Adrenal gland (tissue), 19 donors: ENCODE measurements at places on chromosomes 12 and 14.

- no peaks in the 10 kb centered on the region for H3K27me3 ChIP-seq
- H3K27ac ChIP-seq: no peak overlapping the region
- DNase-seq: peak; percentile 43
- H3K4me1 ChIP-seq: peaks cover 21% of the 10 kb centered on the region
Measured at GRCh38 chr12:56839915-56840325, 76.8 kb downstream of the HSD17B6 start.

DNA sequence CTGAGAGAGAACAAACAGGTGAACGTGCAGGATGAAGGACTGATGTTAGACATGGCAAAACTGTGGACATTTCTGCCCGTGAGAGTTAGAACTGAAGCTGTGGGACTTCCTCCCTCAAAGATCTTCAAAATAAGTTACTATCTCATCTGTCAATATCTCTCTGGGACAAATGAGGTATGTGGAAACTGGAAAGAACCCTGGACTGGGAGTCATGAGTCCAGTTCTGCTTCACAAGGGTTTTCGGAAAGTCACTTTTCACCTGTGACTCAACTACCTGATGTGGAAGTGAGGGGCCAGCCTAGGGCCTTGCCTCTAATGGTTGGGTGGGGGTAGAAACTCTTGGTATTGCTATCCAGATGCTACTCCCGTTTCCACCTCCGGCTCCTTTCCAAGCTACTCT lies 47.3 kb downstream of the RAB35 start:
- H3K4me1 ChIP-seq: no peaks in the 10 kb centered on the region
- no peaks in the 10 kb centered on the region for H3K36me3 ChIP-seq
- H3K4me3 ChIP-seq: no peak overlapping the region
- H3K27ac ChIP-seq: no peak overlapping the region
- no peak for DNase-seq

DNA sequence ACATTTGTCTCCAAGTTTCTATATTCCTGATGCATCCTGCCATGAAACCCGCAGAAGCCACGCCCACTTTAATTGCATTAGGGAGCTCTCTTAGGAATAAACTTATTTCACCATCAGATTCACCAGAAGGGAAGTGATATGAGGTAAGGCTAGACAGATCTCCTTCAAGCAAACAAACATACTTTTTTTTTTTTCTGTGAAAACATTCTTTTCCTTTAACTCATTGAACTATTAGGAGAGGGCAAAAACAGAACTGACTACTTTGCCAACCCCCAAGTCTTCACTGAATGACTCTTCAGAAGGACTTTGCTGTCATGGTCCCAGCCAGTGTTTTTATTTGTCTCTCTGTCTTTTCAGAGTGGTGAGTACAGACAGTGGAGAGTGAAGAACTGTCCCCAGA lies 48.4 kb downstream of the GTF2A1 start:
- H3K27me3 ChIP-seq: no peaks in the 10 kb centered on the region
- peaks cover 30% of the 10 kb centered on the region for H3K4me1 ChIP-seq
- no peaks in the 10 kb centered on the region for H3K36me3 ChIP-seq

DNA sequence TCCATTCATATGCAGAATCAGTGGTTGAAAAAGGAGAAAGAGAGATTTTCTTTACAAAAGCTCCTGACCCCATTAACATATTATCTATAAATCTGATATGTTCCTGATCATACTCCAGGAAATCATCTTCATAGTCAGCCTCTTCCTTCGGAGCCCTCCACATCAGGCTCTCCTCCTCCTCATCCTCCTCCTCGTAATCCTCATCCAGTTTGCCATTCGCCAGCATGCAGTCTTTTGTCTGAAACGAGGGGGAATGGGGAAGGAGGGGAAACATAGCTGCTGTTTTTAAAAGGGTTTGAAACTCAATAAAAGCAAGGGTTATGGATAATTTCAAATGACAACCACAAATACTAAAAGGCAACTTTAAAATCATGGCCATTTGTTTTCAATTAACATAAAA lies 60.9 kb downstream of the DICER1 start:
- H3K27ac ChIP-seq: no peak overlapping the region
- H3K4me3 ChIP-seq: no peak overlapping the region
- peaks cover 2% of the 10 kb centered on the region for H3K36me3 ChIP-seq
- no peak for DNase-seq
- H3K27me3 ChIP-seq: no peaks in the 10 kb centered on the region
- H3K4me1 ChIP-seq: no peaks in the 10 kb centered on the region

DNA sequence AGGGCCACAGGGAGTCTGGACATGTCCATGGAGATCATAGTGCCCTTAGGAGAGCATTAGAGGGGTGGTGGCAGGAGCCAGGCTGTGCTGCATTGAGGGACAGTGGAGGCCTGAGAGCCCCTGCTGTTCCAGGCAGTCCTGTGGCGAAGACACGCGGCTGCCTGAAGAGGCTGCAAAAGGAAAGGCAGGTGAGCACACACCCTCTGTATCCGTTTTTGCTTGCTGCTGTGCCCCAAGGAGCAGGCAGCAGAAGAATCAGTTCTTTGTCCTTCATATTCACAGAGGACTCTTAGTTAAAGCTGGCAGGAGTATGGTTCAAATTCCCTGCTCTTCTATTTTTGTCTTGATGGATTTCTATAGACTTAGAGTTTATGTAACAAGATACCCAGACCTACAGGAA lies 4.5 kb downstream of the SLC35E3 start:
- H3K4me3 ChIP-seq: no peak overlapping the region
- peaks cover 9% of the 10 kb centered on the region for H3K4me1 ChIP-seq
- no peaks in the 10 kb centered on the region for H3K27me3 ChIP-seq
- peaks cover 21% of the 10 kb centered on the region for H3K36me3 ChIP-seq
- no peak overlapping the region for H3K27ac ChIP-seq
- no peak for DNase-seq

DNA sequence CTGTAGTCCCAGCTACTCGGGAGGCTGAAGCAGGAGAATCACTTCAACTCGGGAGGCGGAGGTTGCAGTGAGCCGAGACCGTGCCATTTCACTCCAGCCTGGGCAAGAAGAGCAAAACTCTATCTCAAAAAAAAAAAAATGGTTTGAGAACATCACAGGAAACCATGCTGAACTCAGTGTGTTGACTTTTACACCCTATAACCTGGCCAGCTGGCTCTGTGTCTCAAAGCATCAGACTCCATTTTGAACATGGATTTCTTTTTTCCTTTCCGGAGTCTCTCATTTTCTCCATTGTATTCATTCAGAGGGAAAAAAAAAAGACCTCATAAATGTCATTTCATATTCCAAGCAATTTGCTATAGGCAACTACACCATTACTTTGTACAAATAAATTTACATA lies 63.2 kb upstream of the FOXN3 start:
- no peaks in the 10 kb centered on the region for H3K36me3 ChIP-seq
- no peaks in the 10 kb centered on the region for H3K4me1 ChIP-seq
- no peak overlapping the region for H3K4me3 ChIP-seq
- H3K27me3 ChIP-seq: no peaks in the 10 kb centered on the region
- no peak for DNase-seq

- DNase-seq: no peak
- no peak overlapping the region for H3K27ac ChIP-seq
- no peaks in the 10 kb centered on the region for H3K27me3 ChIP-seq
- no peak overlapping the region for H3K4me3 ChIP-seq
- no peaks in the 10 kb centered on the region for H3K36me3 ChIP-seq
Measured at GRCh38 chr12:64347630-64348029, 42.9 kb downstream of the C12orf56 start.

DNA sequence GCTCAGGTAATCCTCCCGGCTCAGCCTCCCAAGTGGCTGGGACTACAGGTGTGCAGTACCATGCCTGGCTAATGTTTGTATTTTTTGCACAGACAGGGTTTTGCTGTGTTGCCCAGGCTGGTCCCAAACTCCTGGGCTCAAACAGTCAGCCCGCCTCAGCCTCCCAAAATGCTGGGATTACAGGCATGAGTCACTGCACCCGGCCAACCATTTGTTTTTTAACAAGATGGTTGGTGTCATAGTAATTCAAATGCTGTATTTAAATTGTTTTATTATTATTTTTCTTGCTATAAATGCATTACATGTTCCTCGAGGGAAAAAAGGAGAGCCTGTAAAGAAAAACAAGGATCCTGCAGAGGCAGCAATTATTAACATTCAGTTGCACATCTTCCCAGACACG lies 83.9 kb downstream of the EP400 start:
- H3K27me3 ChIP-seq: no peaks in the 10 kb centered on the region
- no peak overlapping the region for H3K4me3 ChIP-seq
- no peak overlapping the region for H3K27ac ChIP-seq
- H3K36me3 ChIP-seq: peaks cover 78% of the 10 kb centered on the region

GRCh38 chr14:85239791-85240190 lies 290.2 kb upstream of the FLRT2 start:
- peaks cover 6% of the 10 kb centered on the region for H3K4me1 ChIP-seq
- H3K4me3 ChIP-seq: no peak overlapping the region
- H3K27ac ChIP-seq: no peak overlapping the region
- H3K36me3 ChIP-seq: no peaks in the 10 kb centered on the region
- no peak for DNase-seq

DNA sequence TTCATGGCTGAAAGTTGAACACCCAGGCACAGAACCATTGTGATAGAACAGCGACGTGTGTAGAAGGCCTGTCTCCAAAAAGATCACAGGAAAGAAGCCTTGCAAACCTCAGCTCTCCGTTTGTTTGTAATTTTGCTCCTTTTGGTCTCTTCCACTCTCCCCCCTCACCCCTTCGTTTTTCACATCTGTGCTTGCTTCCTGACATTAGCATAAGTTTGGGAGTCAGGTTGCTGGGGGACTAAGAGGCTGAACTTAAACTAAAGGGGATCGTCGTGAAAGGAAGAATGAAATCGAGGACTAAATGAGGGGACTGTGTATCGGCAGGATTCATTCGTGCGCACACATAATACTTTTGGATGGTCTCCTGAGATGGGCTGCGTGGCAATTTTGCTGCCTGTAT lies 200.6 kb downstream of the BCAT1 start:
- DNase-seq: no peak
- H3K4me1 ChIP-seq: no peaks in the 10 kb centered on the region
- no peak overlapping the region for H3K27ac ChIP-seq
- H3K4me3 ChIP-seq: no peak overlapping the region

DNA sequence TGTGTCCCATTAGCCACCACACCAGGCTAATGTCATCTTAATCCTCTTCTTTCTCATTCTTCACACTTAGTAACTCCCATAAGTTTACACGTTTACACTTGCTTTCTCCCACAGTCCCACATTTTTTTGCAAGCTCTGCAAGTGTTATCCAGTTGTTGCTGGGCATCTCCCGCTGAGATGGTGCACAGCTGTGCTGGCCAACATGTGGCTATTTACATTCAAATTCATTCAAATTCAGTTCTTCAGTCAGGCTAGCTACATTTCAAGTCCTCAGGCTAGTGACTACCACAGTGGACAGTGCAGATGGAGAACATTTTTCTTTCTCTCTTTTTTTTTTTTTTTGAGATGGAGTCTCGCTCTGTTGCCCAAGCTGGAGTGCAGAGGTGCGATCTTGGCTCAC lies 9.8 kb upstream of the TEAD4 start:
- H3K27ac ChIP-seq: no peak overlapping the region
- H3K36me3 ChIP-seq: no peaks in the 10 kb centered on the region
- no peaks in the 10 kb centered on the region for H3K27me3 ChIP-seq
- no peak overlapping the region for H3K4me3 ChIP-seq
- DNase-seq: no peak

- H3K27ac ChIP-seq: no peak overlapping the region
- H3K36me3 ChIP-seq: no peaks in the 10 kb centered on the region
- no peaks in the 10 kb centered on the region for H3K27me3 ChIP-seq
- no peaks in the 10 kb centered on the region for H3K4me1 ChIP-seq
Measured at GRCh38 chr14:40847480-40847879, 759.2 kb upstream of the LRFN5 start.

GRCh38 chr12:98735821-98736220 lies 90.7 kb downstream of the APAF1 start:
- no peak for DNase-seq
- H3K4me3 ChIP-seq: no peak overlapping the region
- no peak overlapping the region for H3K27ac ChIP-seq
- H3K27me3 ChIP-seq: no peaks in the 10 kb centered on the region
- no peaks in the 10 kb centered on the region for H3K4me1 ChIP-seq

- H3K36me3 ChIP-seq: no peaks in the 10 kb centered on the region
- no peaks in the 10 kb centered on the region for H3K4me1 ChIP-seq
- no peak for DNase-seq
- no peak overlapping the region for H3K27ac ChIP-seq
- no peak overlapping the region for H3K4me3 ChIP-seq
Measured at GRCh38 chr14:34051966-34052657, 101.2 kb upstream of the EGLN3 start.

DNA sequence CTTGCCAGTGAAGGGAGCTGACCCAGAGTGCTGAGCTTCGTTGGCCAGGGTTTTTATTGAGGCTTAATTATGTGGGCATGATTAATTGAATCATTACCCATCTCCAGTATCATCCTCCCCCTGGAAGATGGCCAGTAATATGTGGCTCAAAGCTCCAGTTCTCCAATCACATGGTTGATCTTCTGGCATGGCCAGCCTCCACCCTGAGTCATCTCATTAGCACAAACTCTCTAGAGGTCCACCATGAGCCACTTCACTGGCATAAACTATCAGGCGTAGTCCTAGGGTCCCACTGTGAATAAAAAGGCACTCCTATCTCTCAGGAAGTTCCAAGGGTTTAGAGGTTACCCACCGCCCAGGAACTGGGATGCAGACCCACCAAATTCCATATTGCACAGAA lies 135.0 kb downstream of the ANO6 start:
- H3K36me3 ChIP-seq: no peaks in the 10 kb centered on the region
- peaks cover 20% of the 10 kb centered on the region for H3K4me1 ChIP-seq
- H3K27me3 ChIP-seq: no peaks in the 10 kb centered on the region
- H3K27ac ChIP-seq: no peak overlapping the region

- no peaks in the 10 kb centered on the region for H3K4me1 ChIP-seq
- no peak overlapping the region for H3K4me3 ChIP-seq
- H3K27ac ChIP-seq: no peak overlapping the region
- no peak for DNase-seq
Measured at GRCh38 chr12:19688532-19688931, 249.2 kb downstream of the AEBP2 start.

- no peaks in the 10 kb centered on the region for H3K36me3 ChIP-seq
- DNase-seq: no peak
- H3K4me3 ChIP-seq: no peak overlapping the region
- H3K4me1 ChIP-seq: no peaks in the 10 kb centered on the region
- no peak overlapping the region for H3K27ac ChIP-seq
- no peaks in the 10 kb centered on the region for H3K27me3 ChIP-seq
Measured at GRCh38 chr12:74660442-74660841, 122.8 kb downstream of the ATXN7L3B start.

DNA sequence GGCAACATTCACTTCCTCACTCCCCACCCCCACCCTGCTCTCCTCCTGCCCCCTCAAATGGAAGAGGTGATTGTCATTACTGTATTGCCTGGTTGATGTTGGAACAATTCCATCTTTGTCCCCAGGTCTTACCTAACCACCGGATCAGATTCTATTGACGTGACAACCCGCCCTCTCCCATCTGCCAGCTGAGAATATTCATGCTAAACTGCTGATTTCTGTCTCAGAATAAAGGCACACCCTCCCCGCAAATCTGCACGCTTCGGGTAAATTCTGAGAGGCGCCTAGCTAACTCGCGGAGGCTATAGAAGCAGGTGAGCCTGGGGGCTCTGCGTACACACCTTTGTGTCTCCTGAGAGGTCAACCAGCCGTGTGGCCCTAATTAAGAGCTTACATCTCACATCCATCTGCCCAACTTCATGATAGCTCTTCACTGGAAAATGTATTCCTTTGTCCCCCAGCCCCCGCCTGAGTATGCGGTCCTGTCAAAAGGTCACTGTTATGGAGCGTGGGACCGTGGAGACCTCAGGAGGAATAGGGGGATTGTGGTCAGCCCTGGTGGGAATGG lies 1054.3 kb downstream of the VRK1 start:
- no peak for DNase-seq
- H3K4me3 ChIP-seq: no peak overlapping the region
- no peaks in the 10 kb centered on the region for H3K27me3 ChIP-seq
- no peak overlapping the region for H3K27ac ChIP-seq

- no peaks in the 10 kb centered on the region for H3K4me1 ChIP-seq
- H3K4me3 ChIP-seq: no peak overlapping the region
- DNase-seq: no peak
- no peak overlapping the region for H3K27ac ChIP-seq
- no peaks in the 10 kb centered on the region for H3K36me3 ChIP-seq
Measured at GRCh38 chr12:71250166-71250565, 92.4 kb upstream of the TSPAN8 start.
